Prostate gland (tissue), 2 donors: ENCODE measurements at places on chromosomes 3 and 15. TPM values are rescaled to one million over a fixed set of nuclear protein-coding genes. Genes with fewer than 3 reads are reported as not detected.
A peak's percentile ranks its signal among the peaks of the same experiment; 100 is the strongest.

DNA sequence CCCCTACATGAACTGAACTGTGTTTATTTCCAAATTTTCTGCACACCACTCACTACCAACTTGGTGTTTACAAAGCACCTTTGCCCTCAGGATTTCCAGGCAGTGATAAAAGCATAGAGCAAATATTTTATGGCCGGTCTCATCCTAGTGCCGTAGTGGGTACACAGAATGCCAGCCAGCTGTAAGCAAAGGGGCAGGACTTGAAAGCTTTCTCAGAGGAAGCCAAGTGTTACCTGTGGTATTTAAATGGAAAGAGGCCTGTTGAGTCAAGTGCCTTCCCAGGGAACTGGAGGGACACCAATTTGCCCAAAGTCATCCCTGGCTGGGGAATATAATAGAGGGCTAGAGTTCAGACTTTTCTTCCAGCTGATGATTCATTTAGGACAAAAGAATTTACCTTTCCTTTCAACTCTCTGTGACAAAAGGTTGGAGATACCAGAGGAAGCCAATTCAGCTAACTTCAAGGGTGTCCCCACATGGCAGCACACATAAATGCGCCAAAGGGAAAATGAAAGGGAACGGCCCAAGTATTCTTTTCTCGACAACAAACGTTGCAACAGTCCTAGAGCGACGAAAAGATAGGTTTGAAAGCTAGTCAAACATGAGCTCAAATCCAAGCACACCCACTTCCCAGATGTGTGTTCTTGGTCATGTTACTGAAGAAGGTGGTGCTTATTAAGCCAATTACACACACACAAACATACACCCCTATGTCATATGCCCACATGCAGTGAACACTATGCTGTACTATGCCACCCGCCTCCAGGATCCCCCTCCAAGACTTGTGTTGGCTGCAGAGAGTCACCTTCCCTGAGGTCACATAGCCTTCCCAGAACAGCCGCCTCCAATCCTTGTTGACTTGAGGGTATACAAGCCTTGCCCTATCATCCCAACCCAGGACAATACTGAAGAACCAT, 27.7 kb downstream of the MAGI1 start:
- peak overlapping the region; percentile 40 for H3K27ac ChIP-seq
- DNase-seq: peak; percentile 52
- H3K36me3 ChIP-seq: no peaks in the 10 kb centered on the region

- H3K27ac ChIP-seq: no peak overlapping the region
- no peaks in the 10 kb centered on the region for H3K27me3 ChIP-seq
- no peak overlapping the region for H3K4me3 ChIP-seq
Measured at GRCh38 chr15:96732704-96733103, 402.2 kb downstream of the NR2F2 start.

DNA sequence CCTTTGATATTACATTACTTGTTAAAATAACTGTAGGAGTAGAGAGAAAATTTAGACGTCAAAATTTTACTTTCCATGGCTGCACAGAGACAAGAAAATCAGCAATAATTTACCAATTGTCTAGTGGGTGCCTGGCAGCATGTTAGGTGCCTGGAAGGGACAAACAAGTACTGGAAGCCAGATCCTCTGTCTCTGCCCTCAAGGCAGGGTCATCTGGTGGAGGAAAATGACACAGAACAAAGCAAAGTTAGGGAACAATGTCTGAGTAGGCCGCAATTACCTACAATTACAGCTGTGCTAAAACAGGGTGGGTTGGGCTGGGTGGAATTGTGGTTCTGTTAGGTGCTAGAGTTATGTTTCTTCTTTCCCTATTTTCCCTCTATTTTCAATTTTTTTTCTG, 7.4 kb downstream of the CCDC174 start:
- no peak overlapping the region for H3K27ac ChIP-seq
- no peak for DNase-seq
- H3K36me3 ChIP-seq: peaks cover 34% of the 10 kb centered on the region
- no peaks in the 10 kb centered on the region for H3K27me3 ChIP-seq

DNA sequence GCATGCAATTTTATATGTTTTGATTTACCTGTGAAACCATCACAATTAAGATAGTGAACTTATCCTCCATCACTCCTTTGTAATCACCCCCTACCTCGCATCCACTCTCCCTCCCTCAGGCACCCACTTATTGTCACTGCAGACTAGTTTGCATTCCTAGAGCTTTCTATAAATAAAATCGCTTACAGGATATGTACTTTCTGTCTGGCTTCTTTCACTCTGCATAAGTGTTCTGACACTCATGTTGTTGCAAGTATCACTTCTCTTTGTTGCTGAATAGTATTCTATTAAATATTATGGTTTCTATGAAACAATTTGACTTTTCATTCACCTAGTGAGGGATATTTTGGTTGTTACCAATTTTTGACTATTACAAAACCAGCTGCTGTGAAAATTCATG, 139.3 kb downstream of the RSRC1 start:
- no peaks in the 10 kb centered on the region for H3K4me1 ChIP-seq
- no peaks in the 10 kb centered on the region for H3K36me3 ChIP-seq
- H3K27ac ChIP-seq: no peak overlapping the region
- no peak for DNase-seq
- no peaks in the 10 kb centered on the region for H3K27me3 ChIP-seq

DNA sequence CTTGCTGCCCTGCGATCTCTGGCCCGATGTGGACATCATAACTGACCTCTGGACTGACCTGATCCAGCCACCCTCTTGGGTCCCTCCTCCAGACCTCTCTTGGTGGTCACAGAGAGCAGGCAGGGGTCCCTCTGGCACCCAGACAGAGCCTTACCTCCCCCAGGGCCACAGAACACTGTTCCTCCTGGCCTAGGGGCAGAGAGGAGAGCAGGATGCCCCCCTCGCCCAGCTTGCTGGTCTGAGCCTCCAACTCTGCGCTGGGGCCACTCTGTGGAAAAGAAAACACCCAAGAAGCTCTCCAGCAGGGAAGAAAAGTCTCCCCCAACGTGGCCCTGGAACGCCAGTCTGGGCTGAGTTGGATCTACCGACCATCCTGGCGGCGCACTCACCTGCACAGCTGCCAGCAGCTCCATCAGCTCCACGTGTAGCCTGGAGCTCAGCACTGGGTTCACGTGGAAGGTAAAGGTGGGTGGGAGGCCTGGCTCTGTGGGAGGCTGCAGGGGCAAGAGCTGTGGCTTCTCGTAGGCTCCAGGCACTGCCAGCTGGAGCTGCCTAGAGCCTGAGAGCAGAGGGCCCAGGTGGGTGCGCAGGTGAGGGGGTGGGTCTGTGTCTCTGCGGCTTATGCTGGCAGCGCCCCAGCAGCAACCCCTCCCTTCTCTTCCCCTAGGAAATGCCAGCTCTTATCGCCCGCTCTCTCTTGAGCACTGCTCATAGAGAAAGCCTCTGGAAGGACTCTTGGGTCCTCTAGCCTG, 6.0 kb downstream of the PLA2G4F start:
- H3K27ac ChIP-seq: no peak overlapping the region
- peaks cover 26% of the 10 kb centered on the region for H3K4me1 ChIP-seq
- no peak overlapping the region for H3K4me3 ChIP-seq
- H3K27me3 ChIP-seq: no peaks in the 10 kb centered on the region
- no peak for DNase-seq
- H3K36me3 ChIP-seq: no peaks in the 10 kb centered on the region

Gene ZKSCAN7
- total RNA-seq: 5.6 TPM

Gene PIGB
- total RNA-seq: 15.3 TPM
